Activated CD8-positive, alpha-beta memory T cell treated with anti-CD3 and anti-CD28 coated beads, Interleukin-2, amount 50 U/mL, for 4 hours (primary cell): ENCODE measurements at places on chromosomes 1 and 21.

DNA sequence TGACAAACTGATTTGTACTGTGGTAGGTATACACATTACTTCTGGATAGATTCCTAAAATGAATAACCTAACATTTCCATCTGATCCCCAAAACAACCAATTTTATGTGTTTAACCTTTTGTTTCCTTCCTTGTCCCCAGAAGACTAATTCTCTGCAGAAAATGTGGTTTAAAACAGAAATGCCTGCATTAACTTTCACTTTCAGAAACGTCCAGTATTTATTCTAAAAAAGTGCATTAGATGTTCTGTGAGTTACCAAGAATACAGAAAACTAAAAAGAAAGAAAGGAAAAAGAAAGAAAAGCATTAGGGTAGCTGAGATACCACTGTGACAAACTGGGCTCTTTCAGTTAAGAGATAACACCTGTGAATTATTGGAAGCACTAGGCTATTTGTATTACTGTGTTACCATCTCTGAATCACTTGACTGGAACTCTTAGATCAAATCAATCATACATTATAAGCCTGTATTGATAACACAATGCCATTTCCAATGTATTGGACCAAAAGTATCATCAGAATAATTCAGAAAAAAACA lies 177.7 kb downstream of the NCAM2 start:
- no peak for DNase-seq

DNA sequence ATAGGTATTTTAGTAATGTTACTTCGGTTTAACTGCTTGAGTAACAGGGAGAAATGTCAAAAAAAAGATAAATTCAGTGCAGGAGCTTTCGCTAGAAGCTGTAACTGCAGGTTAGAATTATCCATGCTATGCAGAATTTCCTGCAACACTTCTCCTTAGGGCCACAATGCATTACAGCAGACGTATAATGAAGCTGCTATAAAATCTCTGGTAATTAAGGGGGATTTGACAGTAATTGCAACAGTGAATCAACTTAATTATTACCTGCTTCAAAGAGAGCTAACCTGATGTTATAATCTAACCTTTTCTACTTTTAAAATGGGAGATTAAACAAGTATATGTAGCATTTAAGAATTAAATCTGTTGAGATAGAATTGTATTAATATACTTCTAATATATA lies 92.6 kb downstream of the ATG4C start:
- no peak for DNase-seq

- DNase-seq = no peak
Measured at GRCh38 chr1:181086926-181087325, 1.6 kb upstream of the IER5 start.

DNA sequence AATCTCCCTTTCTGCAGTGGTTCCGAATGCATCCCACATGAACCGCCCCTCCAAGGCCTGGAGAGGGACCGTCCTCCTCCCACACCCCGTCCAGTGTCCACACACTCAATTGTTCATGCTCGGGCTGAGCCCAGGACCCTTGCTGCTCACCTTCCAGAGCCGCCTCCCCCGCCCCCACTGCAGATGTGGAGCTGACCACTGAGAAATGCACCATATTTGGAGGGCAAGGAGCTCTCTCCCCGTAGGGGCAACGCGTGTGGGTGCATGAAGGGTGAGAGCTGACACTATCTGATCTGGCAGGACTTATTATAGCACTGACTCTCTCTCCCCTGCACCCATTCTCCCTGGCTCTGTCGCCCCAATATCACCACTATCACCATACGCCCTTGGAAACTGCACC lies 4.0 kb upstream of the S100A3 start:
- DNase-seq = no peak

GRCh38 chr1:12052997-12053686 lies 10.0 kb upstream of the TNFRSF8 start:
- DNase-seq = no peak

- no peak for DNase-seq
Measured at GRCh38 chr1:47409311-47410067, 6.6 kb upstream of the FOXE3 start.

DNA sequence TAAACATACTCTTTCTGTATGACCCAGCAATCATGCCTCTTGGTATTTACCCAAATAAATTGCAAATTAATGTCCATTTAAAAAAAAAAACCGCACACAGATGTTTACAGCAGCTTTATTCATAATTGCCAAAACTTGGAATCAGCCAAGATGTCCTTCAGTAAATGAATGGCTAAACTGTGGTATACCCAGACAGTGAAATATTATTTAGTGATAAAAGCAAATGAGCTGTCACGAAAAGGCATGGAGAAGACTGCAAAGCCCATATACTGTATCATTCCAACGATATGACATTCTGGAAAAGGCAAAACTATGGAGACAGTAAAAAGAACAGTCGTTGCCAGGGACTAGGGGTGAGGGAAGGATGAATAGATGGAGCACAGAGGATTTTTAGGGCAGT lies 77.0 kb upstream of the FAM20B start:
- DNase-seq = no peak

DNA sequence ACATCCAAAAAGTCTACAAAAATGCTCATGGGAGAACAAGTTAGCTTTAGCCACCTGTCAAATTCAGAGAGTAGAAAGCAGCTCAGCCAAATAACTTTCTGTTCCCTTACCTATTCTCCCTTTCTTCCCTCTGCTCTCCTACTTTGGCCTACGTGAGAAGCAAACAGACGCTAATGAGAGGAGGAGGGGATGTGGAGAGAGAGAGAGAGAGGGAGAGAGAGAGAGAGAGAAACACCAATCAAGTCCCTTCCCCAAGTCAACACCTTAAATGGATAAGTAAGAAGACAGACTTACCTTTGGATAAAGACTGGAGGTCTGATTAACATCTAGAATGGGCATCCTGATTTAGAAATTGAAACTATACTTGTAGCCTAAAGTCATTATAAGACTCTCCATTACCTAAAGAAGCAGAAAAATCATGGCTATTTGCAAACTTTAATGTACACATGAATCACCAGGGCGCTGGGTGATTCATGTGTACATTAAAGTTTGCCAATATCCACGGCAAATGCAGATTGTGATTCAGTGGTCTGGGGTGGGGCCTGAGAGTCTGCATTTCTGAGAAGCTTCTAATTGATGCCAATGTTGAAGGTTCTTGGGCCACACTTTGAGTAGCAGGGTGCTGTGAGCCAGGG lies 13.1 kb upstream of the DUSP12 start:
- DNase-seq = no peak

GRCh38 chr1:17192394-17193221 lies 12.3 kb upstream of the PADI1 start:
- DNase-seq = no peak
